ENCODE measurements at places on chromosomes 13 and 19.

DNA sequence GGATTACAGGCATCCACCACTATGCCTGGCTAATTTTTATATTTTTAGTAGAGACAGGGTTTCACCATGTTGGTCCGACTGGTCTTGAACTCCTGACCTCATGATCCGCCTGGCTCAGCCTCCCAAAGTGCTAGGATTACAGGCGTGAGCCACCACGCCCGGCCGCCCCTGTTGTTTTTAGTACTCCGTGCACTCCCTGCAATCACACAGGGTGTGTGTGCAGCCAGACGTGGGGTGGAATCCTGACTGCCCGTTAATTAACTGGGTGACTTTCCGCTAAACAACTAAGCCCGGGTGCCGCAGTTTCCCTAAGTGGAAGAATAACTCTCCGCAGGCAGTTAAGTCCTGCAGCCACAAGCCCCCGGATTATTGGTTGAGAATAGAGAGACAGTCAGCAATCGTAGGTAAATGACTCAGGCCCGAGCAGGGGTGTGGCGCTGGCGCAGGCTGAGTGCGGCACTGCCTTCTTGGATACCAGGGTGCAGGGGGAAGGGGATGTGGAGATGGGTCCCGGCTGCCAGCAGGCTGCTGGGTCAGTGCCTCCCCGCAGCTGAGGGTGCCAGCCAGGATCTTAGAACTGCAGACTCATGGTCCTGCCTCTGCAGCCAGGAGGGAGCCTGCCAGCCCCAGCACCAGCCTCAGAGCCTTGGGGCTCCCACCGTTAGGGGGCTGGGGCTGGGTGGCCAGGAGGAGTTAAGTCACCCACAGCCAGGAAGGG, 6.1 kb upstream of the FXYD3 start:
- no peak for DNase-seq

- DNase-seq: no peak
Measured at GRCh38 chr19:4732680-4733114, 9.1 kb upstream of the DPP9 start.

DNA sequence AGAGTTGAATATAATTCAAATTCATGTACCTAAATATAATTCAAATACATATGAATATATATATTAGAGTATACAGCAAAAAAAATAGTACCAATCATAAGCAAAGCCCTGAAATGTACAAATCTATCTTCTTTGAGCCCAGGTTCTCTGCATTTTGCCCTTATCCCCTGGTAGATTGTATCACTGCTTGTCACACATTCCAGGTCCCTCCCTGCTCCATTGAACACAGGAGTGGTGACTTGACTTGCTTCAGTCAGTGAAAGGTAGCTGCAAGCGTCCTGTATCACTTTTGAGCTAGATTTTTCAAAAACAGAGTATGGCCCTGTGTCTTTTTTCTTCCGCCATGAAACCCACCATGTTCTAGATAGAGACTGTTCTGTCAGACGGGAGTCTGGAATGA, 369.4 kb downstream of the LIG4 start:
- DNase-seq: no peak

DNA sequence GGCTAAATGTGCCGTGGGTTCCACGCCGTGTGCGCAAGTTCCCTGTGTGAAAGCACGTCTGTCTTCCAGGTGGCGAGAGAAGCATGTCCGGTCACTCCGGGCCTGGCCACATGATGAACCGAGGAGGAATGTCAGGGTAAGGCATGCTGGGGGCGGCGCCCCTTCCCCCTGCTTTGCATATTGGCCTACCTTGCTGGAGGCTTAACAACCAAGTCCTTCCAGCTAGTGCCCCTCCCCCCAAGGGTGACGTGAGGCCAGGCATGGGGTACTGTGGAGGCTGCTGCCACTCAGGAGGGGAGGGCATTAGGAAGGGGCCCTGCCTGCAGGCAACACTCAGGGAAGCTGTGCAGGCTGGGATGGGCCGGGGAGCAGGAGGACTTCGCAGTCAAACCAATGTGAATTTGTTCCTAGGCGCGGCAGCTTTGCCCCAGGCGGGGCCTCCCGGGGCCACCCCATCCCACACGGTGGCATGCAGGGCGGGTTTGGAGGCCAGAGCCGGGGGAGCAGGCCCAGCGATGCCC, 12.5 kb downstream of the MICOS13 start:
- no peak for DNase-seq

- no peak for DNase-seq
Measured at GRCh38 chr13:90533866-90534265, 813.6 kb upstream of the MIR17HG start.

DNA sequence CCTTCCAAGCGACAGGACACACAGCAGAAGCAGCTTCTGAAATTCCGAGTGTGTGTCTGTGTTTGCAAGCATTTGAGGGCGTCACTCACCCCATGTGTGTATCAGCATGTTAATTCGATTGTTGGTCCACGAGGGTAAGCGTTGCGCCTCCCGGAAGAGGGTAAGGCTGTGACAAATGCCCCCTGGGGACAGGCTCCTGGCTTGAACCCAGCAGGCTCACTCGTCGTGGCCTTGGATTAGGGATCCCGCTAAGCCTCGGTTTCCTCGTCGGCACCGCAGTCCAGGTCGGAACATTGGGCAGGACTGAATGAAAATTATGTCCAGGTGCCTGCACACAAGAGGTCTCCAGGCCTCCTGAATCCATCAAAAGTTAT, 606 bp upstream of the STXBP2 start:
- no peak for DNase-seq

DNA sequence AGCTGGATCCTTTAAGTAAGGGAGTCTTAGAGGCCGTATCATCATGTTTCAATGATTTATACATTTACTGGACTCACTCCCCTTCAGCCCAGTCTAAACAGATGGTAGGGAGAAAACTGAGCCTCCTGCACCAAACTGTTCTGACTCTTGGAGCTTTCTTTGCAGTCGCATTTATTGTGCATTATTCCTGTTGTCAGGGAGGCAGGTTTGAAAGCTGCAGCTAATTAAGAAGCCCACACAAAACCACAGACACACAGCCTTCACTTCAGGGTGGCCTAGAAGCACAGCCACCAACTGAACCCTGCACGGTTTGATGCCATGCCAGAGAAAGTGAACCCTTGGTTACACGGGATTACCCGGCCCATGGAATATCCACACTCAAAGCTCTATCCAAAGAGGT, 911.0 kb downstream of the UQCRFS1 start:
- DNase-seq: no peak

GRCh38 chr13:25132751-25133390, 36.9 kb downstream of the PABPC3 start:
- DNase-seq: no peak

All from GM12864 (cell line).